CD8-positive, alpha-beta memory T cell (primary cell): ENCODE measurements at places on chromosomes 6 and 20. TPM values are rescaled to one million over a fixed set of nuclear protein-coding genes. Genes with fewer than 3 reads are reported as not detected.

- peaks cover 18% of the 10 kb centered on the region for H3K27me3 ChIP-seq
- H3K4me3 ChIP-seq: no peak within 1 kb of the TSS
- no peak for DNase-seq
- H3K27ac ChIP-seq: no peak within 1 kb of the TSS
- H3K36me3 ChIP-seq: no peaks in the 10 kb centered on the region
Measured at GRCh38 chr6:151807513-151808370, at the start of gene ESR1. Gene ESR1, plus strand, starts transcription at chr6:151807682. Its CDS starts 231 bp downstream, at chr6:151807913.

- no peak overlapping the region for H3K4me3 ChIP-seq
- H3K4me1 ChIP-seq: no peaks in the 10 kb centered on the region
- no peaks in the 10 kb centered on the region for H3K36me3 ChIP-seq
Measured at GRCh38 chr6:50925548-50925947, 106.9 kb downstream of the TFAP2B start.

GRCh38 chr6:129577691-129578090, 132.3 kb downstream of the ARHGAP18 start:
- H3K36me3 ChIP-seq: no peaks in the 10 kb centered on the region
- H3K27ac ChIP-seq: no peak overlapping the region
- no peak overlapping the region for H3K4me3 ChIP-seq
- no peaks in the 10 kb centered on the region for H3K27me3 ChIP-seq

DNA sequence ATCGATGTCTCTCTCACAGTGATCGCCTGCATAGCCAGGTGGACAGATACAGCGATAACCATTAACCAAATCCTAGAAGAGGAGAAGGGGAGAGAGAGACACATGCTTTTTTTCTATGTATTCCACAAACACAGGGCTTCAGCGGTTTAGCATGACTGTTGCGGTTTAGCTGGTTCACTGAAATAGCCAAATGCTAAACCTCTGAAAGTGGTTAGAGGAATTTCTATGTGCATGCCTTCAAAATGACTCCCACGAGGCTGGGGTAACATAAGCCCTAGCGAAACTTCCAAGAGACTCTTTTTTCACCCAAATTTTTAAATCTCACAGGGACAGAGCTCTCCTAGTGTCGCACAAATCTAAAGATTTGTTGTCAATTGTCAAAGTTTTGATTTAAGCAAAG, 25.1 kb downstream of the JAG1 start:
- H3K4me3 ChIP-seq: no peak overlapping the region
- no peak for DNase-seq
- H3K27ac ChIP-seq: no peak overlapping the region
- H3K27me3 ChIP-seq: peaks cover 4% of the 10 kb centered on the region
- no peaks in the 10 kb centered on the region for H3K4me1 ChIP-seq

GRCh38 chr20:21681234-21681921, 24.1 kb upstream of the PAX1 start:
- H3K4me3 ChIP-seq: no peak overlapping the region
- H3K4me1 ChIP-seq: no peaks in the 10 kb centered on the region
- no peaks in the 10 kb centered on the region for H3K36me3 ChIP-seq
- no peak overlapping the region for H3K27ac ChIP-seq
- no peaks in the 10 kb centered on the region for H3K27me3 ChIP-seq
- DNase-seq: no peak

- no peak overlapping the region for H3K4me3 ChIP-seq
- H3K4me1 ChIP-seq: no peaks in the 10 kb centered on the region
- no peak for DNase-seq
- no peaks in the 10 kb centered on the region for H3K27me3 ChIP-seq
- no peaks in the 10 kb centered on the region for H3K36me3 ChIP-seq
Measured at GRCh38 chr20:61915101-61915500, 150.6 kb downstream of the TAF4 start.

DNA sequence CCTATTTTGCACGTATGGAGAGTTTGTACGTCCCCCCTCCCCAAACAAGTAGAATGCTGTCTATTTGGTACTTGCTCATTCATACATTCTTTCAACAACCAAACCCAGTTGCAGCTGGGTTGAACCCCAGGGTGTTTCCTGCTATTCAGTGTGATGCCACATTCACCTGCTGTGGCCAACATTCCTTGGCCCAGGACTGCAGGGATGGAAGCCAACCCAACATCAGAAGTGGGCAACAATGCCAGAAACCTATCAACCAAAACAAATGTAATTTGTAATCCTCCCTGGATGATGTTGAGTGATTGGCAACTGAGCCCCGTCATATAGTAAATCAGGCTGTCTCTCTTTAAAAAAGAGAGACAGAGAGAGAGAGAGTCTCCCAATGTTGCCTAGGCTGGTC, 8.9 kb downstream of the NT5E start:
- no peaks in the 10 kb centered on the region for H3K27me3 ChIP-seq
- no peak for DNase-seq
- peaks cover 26% of the 10 kb centered on the region for H3K4me1 ChIP-seq
- H3K4me3 ChIP-seq: no peak overlapping the region

GRCh38 chr6:163169521-163169920, 245.0 kb upstream of the QKI start:
- no peaks in the 10 kb centered on the region for H3K27me3 ChIP-seq
- H3K36me3 ChIP-seq: no peaks in the 10 kb centered on the region
- no peak overlapping the region for H3K4me3 ChIP-seq
- no peak for DNase-seq

GRCh38 chr6:139173172-139173571, 38.3 kb downstream of the HECA start:
- H3K27ac ChIP-seq: no peak overlapping the region
- H3K36me3 ChIP-seq: peaks cover 16% of the 10 kb centered on the region
- peaks cover 95% of the 10 kb centered on the region for H3K4me1 ChIP-seq
- H3K4me3 ChIP-seq: no peak overlapping the region

DNA sequence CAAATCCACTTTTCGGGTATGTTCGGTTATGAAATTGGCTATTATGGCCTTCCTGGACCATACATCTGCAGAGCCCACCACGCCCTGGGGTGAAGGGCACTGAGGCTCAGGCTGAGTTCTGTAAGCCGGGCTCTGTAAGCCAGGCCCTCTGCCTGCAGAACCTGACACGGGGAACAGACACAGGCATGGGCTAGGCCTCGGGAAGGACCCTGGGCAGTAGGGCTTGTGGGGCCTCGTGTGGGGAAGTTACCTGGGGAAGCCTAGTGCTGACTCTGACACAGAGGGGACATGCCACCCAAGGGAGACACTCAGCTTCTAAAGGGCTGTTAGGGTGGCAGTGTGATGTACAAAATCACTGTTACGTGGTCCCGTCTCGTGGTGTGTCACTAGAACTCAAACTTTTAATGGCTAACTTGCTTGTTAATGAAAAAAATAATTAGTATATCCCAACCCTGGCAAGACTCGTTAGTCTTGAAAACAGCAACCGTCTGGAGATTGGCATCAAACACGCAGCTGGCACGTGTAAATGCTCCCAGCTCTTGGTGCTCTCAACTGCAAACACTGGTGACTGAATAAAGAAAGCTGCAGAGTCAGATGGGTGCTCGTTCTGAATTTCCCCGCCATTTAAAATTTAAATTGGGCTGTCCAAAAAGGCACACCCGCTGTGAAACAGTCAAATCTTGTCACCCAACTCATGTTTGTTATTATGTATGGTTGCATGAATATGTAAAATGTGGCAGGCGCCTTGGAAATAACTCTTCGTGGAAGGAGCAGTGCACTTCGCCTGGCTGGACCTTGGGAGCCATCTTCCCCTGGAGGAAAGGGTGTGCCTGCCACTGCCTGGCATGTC, 23.6 kb upstream of the TCFL5 start:
- peaks cover 42% of the 10 kb centered on the region for H3K36me3 ChIP-seq
- peaks cover 4% of the 10 kb centered on the region for H3K4me1 ChIP-seq
- H3K4me3 ChIP-seq: no peak overlapping the region
- no peaks in the 10 kb centered on the region for H3K27me3 ChIP-seq

DNA sequence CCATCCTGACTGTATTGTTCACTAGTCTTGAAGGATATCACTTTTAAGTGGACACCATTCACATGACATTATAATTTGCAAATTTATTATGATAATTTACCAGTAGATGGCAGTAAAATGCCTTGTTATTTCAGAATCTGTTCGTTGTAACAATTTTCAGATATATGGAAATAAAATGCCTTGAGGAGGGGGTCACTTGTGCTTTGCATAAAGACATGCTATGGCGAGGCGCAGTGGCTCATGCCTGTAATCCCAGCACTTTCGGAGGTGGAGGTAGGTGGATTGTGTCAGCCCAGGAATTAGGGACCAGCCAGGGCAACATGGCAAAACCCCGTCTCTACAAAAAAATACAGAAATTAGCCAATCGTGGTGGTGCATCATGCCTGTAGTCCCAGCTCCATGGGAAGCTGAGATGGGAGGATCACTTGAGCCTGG, 9.0 kb upstream of the NCOA6 start:
- no peaks in the 10 kb centered on the region for H3K27me3 ChIP-seq
- H3K36me3 ChIP-seq: no peaks in the 10 kb centered on the region
- no peak overlapping the region for H3K27ac ChIP-seq

DNA sequence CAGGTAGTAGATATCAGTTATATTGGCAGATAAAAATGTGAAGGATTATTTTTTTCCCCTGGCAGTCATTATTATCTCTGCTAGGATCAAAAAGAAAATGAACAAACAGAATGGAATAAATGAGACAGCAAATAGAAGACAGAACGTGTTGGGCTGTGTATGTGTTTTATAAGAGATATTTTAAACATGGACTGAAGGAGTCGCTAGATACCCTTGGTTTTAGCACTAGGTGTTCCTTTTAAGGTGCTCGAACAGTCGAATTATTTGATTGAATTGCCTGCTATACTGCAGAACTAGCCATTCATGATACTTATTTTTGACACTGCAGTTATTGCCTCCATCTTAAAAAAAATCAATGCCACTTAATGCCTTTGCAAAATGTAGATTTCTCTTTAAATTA, 3.7 kb downstream of the GRIK2 start:
- H3K36me3 ChIP-seq: no peaks in the 10 kb centered on the region
- no peak overlapping the region for H3K4me3 ChIP-seq
- H3K27me3 ChIP-seq: peaks cover 6% of the 10 kb centered on the region
- no peak overlapping the region for H3K27ac ChIP-seq
- no peaks in the 10 kb centered on the region for H3K4me1 ChIP-seq
- no peak for DNase-seq

DNA sequence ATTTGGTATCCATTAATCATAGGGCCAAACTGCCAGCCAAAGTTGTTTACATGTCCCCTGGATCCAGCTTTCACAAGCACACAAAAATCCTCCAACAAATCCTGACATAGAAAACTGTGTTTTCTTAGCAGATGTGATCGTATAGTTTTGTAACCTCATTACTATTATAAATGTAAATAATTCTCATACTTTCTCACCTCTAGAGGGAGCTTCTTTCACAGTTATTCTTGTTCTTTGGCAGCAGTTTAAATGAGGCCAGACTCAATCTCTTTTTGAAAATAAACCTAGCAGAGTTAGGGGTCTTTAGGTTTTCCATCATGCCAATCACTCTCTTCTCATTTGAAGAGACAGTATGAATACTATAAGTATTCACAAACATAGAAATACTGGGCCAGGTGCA, 17.0 kb upstream of the ZNF318 start:
- H3K27ac ChIP-seq: no peak overlapping the region
- H3K27me3 ChIP-seq: no peaks in the 10 kb centered on the region
- H3K36me3 ChIP-seq: no peaks in the 10 kb centered on the region
- H3K4me1 ChIP-seq: peaks cover 56% of the 10 kb centered on the region

- H3K4me1 ChIP-seq: no peaks in the 10 kb centered on the region
- H3K27ac ChIP-seq: no peak overlapping the region
- H3K4me3 ChIP-seq: no peak overlapping the region
Measured at GRCh38 chr6:14462135-14462534, 344.6 kb downstream of the CD83 start.

DNA sequence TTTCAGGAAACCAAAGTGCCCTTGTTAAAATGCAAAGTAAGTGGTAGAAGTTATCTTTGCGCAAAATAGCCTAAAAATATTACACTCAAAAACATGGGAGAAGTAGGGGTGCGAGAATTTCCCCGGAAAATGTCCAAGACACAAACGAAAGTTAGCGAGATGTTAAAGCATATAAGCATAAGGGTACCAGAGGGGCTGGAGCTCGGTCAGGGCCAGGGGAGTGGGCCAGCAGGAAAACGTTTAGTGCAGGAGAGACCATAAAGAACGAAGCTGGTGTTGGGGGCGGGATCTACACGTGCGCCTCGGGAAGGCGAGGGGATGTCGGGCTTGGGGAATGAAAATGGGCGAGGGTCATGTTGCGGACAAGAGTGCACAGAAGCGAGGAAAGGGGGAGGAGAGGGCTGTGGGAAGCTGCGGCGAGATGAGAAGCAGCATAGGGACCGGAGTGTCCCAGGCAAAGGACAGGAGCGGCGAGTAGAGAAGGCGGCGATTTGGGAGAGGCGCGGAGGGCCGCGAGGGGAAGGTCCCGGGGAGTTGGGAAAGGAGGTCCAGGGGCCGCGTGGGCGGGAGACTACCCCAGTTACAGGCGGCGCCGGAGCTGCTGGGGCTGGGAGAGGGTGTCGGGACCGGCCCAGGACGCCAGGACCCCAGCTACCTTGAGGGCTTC, 600 bp downstream of the XPO5 start:
- peaks cover 10% of the 10 kb centered on the region for H3K36me3 ChIP-seq
- no peak for DNase-seq
- H3K4me1 ChIP-seq: peaks cover 22% of the 10 kb centered on the region
- H3K27me3 ChIP-seq: no peaks in the 10 kb centered on the region
- peak overlapping the region; percentile 66 for H3K4me3 ChIP-seq

- H3K27ac ChIP-seq: no peak overlapping the region
- no peaks in the 10 kb centered on the region for H3K36me3 ChIP-seq
- H3K4me3 ChIP-seq: no peak overlapping the region
- no peak for DNase-seq
Measured at GRCh38 chr6:106077170-106077569, 9.0 kb upstream of the PRDM1 start.

GRCh38 chr20:40957265-40957760, 71.3 kb upstream of the TOP1 start:
- H3K27ac ChIP-seq: no peak overlapping the region
- no peaks in the 10 kb centered on the region for H3K27me3 ChIP-seq
- H3K36me3 ChIP-seq: no peaks in the 10 kb centered on the region
- DNase-seq: no peak
- H3K4me3 ChIP-seq: no peak overlapping the region

GRCh38 chr6:129786548-129786947, 74.6 kb downstream of the TMEM244 start:
- no peak overlapping the region for H3K27ac ChIP-seq
- no peak for DNase-seq
- no peaks in the 10 kb centered on the region for H3K4me1 ChIP-seq
- no peaks in the 10 kb centered on the region for H3K36me3 ChIP-seq

The NUS1 gene
- total RNA-seq: 62.6 TPM

The DACT2 gene
- total RNA-seq: not detected

The PPP1R3G gene
- total RNA-seq: not detected

The ADGRG6 gene
- 0.35 TPM for total RNA-seq

The HTR1B gene
- total RNA-seq: not detected

The SPATA25 gene
- 1.9 TPM for total RNA-seq

The PNPLA1 gene
- not detected for total RNA-seq

The CFAP61 gene
- not detected for total RNA-seq
